Activated B cell treated with CpG ODN at 0.5 μM for 24 hours (primary cell): ENCODE measurements at places on chromosomes 16 and 17. TPM values are rescaled to one million over a fixed set of nuclear protein-coding genes. Genes with fewer than 3 reads are reported as not detected.

- no peak for DNase-seq
Observed at GRCh38 chr17:42680331-42680808, 1.3 kb downstream of the CCR10 start.

The SNRNP25 gene
- 34.9 and 36.6 TPM in 2 replicates for total RNA-seq

- no peak for DNase-seq
Observed at GRCh38 chr17:60600490-60601446, 775 bp downstream of the PPM1D start.

The TMEM11 gene
- 21.2 and 22.2 TPM in 2 replicates for total RNA-seq

GRCh38 chr16:83802554-83803205 is 5.1 kb upstream of the HSBP1 start:
- DNase-seq, result no peak

- DNase-seq, result no peak
Observed at GRCh38 chr17:81440511-81441244, 45.4 kb downstream of the BAHCC1 start.

The MYH3 gene
- 5.8 and 5.9 TPM in 2 replicates for total RNA-seq

DNA sequence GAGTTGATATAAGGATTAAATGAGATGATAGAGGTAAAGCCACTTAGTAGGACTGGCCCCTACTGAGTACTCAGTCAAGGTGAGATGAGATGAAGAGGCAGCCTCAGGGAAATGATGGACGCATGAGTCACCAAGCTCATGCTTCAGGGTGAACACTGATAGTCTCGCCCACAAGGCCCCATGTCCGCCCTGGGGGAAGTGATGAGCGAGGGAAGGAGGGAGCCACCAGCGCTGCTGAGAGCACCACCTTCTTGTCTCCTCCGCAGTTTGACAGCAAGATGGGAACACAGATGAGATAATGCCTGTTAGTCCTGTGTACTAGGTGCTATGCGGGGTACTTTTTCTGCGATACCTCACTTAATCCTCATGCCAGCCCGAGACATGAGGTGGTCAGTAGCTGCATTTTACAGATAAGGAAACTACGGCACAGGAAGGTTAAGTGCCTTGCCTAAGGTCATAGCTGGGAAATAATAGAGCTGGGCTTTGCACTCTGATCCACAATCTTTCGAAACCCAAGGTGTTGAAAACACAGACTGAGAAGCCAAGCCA is 383.0 kb downstream of the CPPED1 start:
- DNase-seq, result no peak

DNA sequence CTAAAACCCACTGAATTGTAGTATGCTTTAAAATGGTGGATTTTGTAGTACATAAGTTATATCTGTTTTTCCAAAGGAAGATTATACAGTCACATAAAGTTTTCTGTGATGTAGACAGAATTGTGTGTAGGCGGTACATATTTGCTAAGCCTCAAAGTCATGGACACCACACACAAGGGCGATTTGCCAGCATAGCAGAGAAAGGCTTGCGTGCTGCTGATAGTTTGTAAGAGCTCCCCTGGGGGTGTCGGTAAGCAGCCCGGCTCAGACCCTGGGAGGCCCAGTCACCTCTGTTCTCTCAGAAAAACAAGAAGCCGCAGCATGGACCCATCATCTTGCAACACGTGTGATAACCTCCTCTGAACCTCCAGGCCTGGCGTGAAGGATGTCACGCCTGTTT is 38.3 kb upstream of the AKTIP start:
- no peak for DNase-seq

GRCh38 chr17:80007939-80008338 is 27.7 kb downstream of the TBC1D16 start:
- DNase-seq, result no peak

The BAIAP2 gene
- total RNA-seq, result 5.3 and 6.8 TPM in 2 replicates

- no peak for DNase-seq
Observed at GRCh38 chr16:81585785-81586184, 141.2 kb downstream of the CMIP start.

The KRT16 gene
- total RNA-seq, result not detected in 2 replicates

- DNase-seq, result no peak
Observed at GRCh38 chr16:65776639-65777183, 589.8 kb upstream of the CDH5 start.

GRCh38 chr17:40247926-40248495 is 28.9 kb downstream of the WIPF2 start:
- no peak for DNase-seq

GRCh38 chr16:81891736-81892364 is 112.8 kb downstream of the PLCG2 start:
- no peak for DNase-seq

GRCh38 chr16:70252355-70252988 is 732 bp upstream of the EXOSC6 start:
- DNase-seq, result no peak
